Naive thymus-derived CD8-positive, alpha-beta T cell (primary cell): ENCODE measurements at places on chromosomes 2 and 18.

GRCh38 chr2:209900638-209901037, 101.8 kb upstream of the RPE start:
- peaks cover 3% of the 10 kb centered on the region for H3K27me3 ChIP-seq
- no peaks in the 10 kb centered on the region for H3K36me3 ChIP-seq
- H3K4me1 ChIP-seq = no peaks in the 10 kb centered on the region
- H3K27ac ChIP-seq = no peak overlapping the region
- no peak overlapping the region for H3K4me3 ChIP-seq
- no peak for DNase-seq

- H3K4me3 ChIP-seq = no peak overlapping the region
- no peaks in the 10 kb centered on the region for H3K36me3 ChIP-seq
- H3K4me1 ChIP-seq = no peaks in the 10 kb centered on the region
- DNase-seq = no peak
- no peak overlapping the region for H3K27ac ChIP-seq
These were observed 298.9 kb downstream of the XIRP2 start for GRCh38 chr2:167187049-167187727.

DNA sequence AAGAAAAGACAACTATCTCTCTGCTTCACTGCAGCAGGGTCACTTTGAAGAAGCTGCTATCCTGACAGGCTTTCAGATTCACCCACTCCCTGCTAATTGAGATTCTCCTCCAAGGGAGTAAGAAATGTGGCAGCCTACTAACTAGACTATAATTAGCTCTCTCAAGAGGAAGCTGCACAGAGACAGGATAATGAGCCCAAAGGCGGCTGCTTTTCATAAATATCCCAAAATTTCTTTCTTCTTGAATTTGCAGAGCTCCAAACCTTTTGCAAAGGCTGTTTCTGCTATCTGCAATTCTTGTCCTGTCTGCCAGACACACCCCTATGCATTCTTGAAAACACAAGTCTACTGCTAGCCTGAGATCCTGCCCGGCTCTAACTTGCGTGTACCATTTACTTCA, 54.0 kb upstream of the RNU4ATAC start:
- H3K36me3 ChIP-seq = peaks cover 26% of the 10 kb centered on the region
- no peak overlapping the region for H3K4me3 ChIP-seq
- H3K27me3 ChIP-seq = no peaks in the 10 kb centered on the region

DNA sequence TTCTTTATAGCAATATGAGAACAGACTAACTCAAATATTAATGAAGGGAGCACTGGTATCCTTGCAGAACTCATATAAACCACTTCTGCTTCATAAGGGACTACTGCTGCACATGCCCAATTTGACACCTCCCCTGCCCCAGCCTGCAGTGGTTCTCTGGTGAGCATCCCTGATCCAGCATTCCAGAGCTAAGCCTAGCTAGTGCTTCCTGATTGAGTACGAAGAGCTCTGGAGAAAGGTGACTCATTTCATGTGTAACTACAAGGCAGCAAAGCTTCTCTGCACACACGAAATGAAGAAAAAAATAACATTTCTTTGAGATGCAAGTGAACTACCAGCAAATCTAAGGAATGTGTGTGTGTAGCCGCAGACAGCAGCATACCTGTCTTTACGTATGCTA, 22.8 kb upstream of the ADNP2 start:
- no peaks in the 10 kb centered on the region for H3K27me3 ChIP-seq
- H3K27ac ChIP-seq = no peak overlapping the region
- no peak overlapping the region for H3K4me3 ChIP-seq
- H3K4me1 ChIP-seq = no peaks in the 10 kb centered on the region
- H3K36me3 ChIP-seq = no peaks in the 10 kb centered on the region
